ENCODE measurements at places on chromosomes 2 and 18. TPM values are rescaled to one million over a fixed set of nuclear protein-coding genes. Genes with fewer than 3 reads are reported as not detected.
A peak's percentile ranks its signal among the peaks of the same experiment; 100 is the strongest.

The RFX8 gene
- total RNA-seq: not detected

GRCh38 chr2:108633409-108633808 lies 85.9 kb upstream of the RANBP2 start:
- no peak for DNase-seq

DNA sequence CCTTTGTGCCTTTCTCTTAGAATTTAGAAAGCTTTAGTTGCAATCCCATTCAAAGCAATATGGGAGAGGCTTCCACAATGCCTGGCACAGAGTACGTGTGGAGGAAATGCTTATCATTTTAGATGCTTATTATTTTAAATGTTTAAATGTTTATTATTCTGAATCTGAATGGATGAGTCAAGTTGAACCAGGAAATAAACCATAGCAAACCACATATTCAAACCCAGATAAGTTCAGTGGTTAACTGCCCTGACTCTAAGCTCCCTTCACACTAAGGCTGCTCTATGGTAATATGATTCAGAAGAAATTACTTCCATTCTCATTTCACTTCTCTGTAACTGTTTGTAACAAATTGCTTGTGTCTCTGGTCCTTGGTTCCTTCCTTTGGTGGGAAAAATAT lies 5.2 kb upstream of the PPP4R1 start:
- no peak for DNase-seq

The C1QL2 gene
- not detected for total RNA-seq

The TLX2 gene
- not detected for total RNA-seq

DNA sequence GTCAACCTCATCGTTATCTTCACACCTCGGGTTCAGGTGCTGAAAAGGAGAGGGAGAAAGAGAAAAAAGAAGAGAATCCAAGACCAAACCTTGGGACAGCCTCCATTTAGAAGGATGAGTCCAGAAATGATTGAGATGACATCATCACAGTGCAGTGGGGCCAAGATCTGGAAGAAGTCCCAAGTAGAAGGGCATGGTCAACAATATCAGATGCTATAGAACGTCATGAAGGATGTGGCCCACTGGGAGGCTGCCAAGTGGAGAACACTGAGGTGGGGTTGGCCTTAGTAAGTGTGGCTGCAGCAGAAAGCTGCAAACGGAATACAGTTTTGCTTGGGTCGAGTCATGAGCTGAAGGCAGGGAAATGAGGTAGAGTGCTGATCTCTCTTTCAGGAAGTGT lies 91.1 kb upstream of the FZD7 start:
- no peak for DNase-seq

- DNase-seq: no peak
These were observed 142.5 kb downstream of the NCK2 start for GRCh38 chr2:105887256-105887655.

GRCh38 chr2:144935736-144936135 lies 415.8 kb upstream of the ZEB2 start:
- no peak for DNase-seq

GRCh38 chr2:78061301-78061700 lies 539.1 kb upstream of the LRRTM4 start:
- peak; percentile 40 for DNase-seq

GRCh38 chr2:46451131-46451711 lies 28.1 kb upstream of the TMEM247 start:
- no peak for DNase-seq

DNA sequence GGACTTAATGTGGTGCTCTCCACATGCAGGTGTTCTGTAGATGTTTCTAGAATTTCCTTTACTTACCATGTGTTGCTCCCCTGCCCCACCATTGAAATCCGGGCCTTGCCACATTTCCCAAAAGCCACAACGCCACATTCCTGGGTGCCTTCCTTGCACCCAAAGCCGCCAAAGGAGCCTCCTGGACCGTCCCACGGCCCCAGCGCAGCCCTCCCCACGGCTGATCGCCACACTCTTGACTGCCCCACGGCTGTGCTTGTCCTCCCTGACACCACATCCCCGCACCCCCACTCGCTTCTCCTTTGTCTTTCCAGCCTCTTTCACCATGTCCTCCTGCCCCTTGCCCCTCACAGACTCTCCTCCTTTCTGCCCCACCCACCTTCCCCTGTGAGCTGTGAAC lies 40.2 kb upstream of the CHMP1B start:
- no peak for DNase-seq

DNA sequence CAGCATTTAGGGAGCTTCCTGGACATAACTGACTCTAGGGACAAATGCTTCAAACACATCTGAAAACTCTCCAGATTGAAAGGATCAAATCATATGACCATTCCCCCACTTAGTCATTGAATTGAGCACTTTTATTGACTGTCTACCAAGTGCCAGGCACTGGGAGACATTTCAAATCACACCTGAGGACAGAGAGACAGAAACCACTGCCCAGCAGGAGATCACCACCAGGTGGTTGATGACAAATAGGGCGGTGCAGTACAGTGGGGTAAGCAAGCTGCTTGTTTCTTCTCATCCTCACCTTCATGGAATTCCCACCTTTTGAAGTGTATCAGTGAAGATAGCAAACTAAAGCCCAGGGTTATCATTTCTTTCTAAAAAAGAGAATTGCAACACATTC lies 19.0 kb upstream of the CXCR4 start:
- DNase-seq: no peak

GRCh38 chr2:205364261-205364660 lies 318.0 kb upstream of the NRP2 start:
- no peak for DNase-seq

DNA sequence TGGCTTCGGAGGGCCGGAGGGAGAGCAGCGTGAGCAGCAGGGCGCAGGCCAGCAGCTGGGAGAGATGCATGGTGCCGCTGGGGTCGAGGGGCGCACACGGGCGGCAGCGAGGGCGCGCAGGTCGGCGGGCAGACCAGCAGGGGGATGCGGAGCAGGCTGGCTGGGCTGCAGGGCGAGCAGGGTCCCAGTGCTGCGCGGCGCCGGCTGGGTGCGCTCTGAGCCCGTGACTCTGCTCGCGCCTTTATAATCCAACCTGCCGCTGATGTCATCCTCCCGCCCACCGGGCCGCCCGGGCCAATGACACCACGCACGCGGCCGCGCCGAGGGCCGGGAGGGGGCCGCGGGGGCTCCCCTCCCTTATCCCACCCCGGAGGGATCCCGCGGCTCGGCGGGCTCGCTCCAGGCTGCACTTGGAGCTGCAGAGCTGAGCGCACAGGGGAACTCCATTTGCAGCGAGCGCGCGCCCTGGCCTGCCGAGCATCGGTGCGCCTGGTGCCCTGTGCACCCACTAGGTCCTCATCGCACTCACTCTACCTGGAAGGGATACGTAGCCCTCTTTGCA lies at the start of gene NPPC:
TSS of gene NPPC (minus strand) at position 217 of the 562 bp plus-strand sequence. CDS start at position 70, 147 bp downstream.
- DNase-seq: no peak

- no peak for DNase-seq
These were observed 386.3 kb downstream of the PARD3B start for GRCh38 chr2:204931562-204931961.

All from epithelial cell of proximal tubule (primary cell).